Activated effector memory CD4-positive, alpha-beta T cell treated with Interleukin-2 at 50 U/mL for 16 hours (primary cell): ENCODE measurements at places on chromosomes 2 and 18.
A peak's percentile ranks its signal among the peaks of the same experiment; 100 is the strongest.

DNA sequence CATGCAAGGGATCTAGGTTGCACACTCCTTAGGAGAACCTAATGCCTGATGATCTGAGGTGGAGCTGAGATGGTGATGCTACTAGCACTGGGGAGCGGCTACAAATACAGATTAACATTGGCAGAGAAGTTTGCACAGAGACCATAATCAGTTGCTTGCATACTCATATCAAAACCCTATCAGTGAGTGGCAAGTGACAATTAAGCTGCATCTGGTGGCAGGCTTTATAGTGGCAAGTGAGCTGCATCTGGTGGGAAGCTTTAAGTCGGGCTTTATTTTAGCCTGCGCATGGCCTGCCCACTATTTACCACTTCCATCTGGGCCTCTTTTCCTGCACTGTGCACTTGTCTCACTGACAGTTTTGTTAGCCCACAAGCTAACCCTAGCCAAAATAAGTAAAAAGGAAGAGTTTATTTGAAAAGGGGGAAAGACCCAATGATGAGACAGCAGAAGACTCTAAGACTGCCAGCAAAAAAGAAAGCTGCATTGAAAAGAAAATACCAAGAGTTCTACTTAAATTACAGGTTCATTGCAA lies 140.9 kb upstream of the B3GNT2 start:
- DNase-seq: no peak

DNA sequence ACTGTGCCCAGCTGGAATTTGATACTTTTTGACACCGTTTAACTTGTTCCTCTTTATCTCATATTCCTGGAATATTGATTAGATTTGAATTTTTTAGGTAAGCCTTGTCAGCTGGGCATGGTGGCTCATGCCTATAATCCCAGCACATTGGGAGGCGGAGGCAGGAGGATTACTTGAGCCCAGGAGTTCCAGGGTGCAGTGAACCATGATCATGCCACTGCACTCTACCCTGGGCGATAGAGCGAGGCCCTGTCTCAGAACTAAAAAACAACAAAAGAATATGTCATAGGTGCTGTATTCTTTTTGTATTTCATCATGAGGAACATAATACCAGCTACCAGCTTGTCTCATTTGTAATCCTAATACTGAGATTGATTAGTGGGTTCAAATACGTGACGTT lies 90.3 kb downstream of the ZNF532 start:
- no peak for DNase-seq

- DNase-seq: no peak
Measured at GRCh38 chr2:88011011-88011410, 5.3 kb downstream of the RNU2-63P start.

DNA sequence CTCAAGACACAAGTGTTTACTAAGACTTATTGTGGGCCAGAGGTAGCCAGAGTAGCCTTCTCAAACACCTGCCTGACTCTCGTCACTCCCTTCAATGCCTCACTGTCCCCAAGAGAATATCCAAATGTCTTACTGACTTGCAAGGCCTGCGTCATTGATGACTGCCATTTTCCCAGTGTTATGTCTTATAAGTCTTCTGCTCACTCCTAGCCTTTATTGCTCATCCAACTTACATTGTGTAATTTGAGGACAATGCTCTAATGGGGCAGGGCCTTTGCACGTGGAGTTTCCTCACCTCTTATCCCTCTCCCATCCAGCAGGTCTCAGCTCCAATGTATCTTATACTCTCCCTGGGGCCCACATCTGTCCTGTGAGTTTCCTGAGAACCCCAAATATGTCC lies 10.1 kb upstream of the CD226 start:
- no peak for DNase-seq

- no peak for DNase-seq
Measured at GRCh38 chr18:47898055-47898454, 32.4 kb downstream of the SMAD2 start.

- DNase-seq: no peak
Measured at GRCh38 chr2:157468931-157469708, 25.2 kb upstream of the CYTIP start.

- no peak for DNase-seq
Measured at GRCh38 chr2:186327251-186327868, 158.7 kb upstream of the ZC3H15 start.

DNA sequence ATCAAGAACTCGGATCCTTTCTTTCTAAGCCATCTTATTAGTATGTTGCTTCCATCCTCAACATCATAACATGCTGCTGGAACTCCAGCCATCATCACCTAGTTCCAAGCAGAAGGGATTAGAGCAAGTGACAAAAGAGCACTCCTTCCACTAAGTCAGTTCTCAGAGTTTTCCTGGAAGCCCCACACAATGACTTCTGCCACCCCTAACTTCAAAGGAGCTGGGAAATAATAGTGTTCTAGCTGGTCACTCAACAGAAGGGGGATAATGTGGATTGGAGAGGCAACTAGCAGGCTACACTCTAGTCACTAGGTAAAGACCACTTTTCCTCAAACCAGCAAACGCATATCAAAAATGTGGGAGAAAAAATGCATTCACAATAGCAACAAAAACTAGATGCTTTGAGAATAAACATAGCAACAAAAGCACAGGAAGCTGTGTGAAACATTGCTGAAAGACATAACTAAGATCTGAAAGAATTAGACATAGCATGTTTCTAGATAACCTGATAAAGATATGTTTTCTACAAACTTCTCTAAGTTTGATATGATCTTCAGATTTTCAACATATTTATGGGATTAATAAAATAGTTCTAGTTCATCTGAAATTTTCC lies 39.5 kb downstream of the COX7A2L start:
- DNase-seq: no peak

DNA sequence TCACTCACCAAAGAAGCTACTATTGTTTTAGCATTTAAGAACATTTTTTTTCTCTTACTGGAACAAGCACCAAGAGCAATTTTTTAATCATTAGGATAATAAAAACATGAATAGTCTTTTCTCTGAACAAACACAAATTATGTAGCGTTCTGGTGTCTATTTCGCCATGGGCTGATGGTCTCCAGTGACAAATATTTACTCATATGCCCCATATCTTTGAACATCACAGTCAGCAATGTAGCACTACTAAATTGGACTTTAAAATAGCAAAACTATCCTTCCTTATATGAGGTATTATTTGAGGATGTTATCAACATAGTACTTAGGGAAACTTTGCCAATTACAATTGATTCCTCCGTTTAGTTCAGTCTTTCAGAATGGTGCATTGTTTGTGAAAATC lies 1326.0 kb upstream of the ZEB2 start:
- no peak for DNase-seq

DNA sequence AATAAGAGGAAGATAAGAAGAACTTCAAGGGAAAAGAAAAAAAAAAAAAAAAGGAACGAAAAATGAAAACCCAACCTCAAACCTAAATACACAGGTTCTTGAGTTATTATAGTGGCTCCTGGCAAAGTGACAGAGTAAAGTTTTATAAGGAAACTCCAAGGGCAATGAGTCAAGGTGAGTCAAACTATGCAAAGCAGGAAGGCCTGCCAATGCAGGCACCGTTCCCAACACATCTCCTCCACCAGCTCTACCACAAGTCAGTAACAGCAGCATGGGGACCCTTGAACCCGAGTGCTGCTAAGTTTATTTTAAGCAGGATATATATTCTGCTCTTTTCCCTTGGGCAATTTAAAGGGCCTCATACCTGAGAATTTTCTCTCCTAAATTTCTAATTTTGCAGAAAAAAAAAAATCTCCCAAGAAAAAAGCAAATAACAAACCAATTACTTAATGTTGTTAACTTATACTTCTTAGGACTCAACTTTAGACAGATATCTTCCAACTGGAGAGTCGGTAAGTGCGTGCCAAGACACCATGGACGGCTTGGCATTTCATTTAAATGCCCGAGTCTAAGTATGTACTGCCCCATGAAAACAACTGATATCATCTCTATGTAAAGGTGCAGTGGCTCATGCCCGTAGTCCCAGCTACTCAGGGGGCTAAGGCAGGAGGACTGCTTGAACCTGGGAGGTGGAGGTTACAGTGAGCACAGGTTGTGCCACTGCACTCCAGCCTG lies 75.7 kb upstream of the TFCP2L1 start:
- DNase-seq: no peak

- DNase-seq: no peak
Measured at GRCh38 chr2:102063487-102063911, 71.7 kb downstream of the IL1R2 start.

- no peak for DNase-seq
Measured at GRCh38 chr2:64052463-64053241, 33.4 kb upstream of the VPS54 start.

DNA sequence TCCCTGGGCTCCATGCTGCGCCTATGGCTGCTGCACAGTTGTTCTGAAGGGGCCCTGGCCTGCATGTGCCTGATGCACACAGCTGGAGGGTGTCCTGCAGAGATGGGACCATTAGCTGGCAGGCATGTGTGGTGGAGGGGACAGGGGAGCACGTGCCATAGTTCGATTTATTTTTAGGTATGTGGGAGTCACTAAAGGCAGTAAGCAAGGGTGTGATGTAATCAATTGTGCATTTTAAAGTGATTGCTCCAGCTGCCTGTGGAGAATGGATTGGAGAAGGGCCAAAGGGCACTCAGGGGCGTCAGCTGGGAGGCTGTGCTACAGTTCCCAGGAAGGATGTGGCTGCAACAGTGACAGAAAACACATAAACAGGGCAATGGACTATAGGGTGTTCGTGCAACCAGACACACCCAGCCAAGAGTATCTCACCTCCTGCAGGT lies 205.1 kb downstream of the ARL4C start:
- DNase-seq: peak; percentile 51

DNA sequence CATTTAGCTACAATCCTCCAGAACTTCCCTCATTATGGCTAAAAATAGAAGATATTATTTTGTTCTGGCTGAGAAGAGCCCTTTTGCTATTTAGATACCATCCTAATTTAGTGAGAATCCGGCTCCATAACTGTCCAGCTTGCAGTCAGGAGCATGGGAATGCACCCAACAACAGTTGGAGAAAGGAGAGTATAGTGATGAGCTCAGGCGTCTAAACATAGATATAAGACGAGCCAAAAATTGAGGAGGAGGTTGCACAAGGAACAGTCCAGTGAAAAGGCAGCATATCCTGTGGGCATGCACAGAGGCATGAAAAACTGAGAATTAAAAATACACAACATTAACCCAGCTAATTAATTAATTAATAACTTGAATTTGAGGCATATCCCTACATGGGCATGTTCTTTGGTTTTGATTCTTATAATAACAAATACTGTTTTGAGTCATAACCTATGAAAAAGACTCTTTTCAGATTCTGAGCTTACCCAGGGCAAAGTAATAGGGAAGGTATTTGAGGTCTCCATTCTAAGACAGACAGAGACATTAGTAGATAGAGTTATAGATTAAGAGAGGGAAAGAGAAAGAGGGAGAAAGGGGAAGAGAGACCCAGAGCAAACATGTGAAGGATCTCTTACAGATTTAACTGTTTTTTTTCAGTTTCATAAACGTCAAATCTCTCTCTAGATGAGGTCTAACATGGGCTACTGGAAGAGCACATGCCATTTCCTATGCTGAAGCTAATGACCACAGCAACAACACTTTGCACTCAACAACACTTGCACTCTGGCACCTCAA lies 311.2 kb downstream of the OSR1 start:
- DNase-seq: no peak

DNA sequence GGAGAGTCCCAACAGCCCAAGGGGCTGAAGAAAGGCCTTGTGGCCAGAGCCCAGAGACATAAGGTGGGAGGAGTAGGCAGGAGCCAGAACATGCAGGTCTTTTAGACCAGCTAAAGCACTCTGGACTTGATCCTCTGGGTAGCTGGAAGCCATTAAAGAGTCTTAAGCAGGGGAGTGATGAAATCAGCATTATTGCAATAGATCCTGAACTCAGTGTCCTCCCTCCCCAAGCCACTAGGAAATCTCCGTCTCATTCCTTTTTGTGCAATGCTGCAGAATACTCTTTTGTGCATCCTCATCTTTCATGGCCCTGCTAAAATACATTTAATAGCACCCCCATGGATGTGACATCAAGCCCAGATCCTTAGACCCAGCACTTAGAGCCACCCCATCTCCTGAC lies 58.6 kb upstream of the ZCCHC2 start:
- DNase-seq: no peak

- DNase-seq: peak; percentile 74
Measured at GRCh38 chr2:73112913-73113854, at the start of gene RAB11FIP5. Gene RAB11FIP5 (minus strand): TSS chr2:73112948. CDS start chr2:73112777, 171 bp downstream.

DNA sequence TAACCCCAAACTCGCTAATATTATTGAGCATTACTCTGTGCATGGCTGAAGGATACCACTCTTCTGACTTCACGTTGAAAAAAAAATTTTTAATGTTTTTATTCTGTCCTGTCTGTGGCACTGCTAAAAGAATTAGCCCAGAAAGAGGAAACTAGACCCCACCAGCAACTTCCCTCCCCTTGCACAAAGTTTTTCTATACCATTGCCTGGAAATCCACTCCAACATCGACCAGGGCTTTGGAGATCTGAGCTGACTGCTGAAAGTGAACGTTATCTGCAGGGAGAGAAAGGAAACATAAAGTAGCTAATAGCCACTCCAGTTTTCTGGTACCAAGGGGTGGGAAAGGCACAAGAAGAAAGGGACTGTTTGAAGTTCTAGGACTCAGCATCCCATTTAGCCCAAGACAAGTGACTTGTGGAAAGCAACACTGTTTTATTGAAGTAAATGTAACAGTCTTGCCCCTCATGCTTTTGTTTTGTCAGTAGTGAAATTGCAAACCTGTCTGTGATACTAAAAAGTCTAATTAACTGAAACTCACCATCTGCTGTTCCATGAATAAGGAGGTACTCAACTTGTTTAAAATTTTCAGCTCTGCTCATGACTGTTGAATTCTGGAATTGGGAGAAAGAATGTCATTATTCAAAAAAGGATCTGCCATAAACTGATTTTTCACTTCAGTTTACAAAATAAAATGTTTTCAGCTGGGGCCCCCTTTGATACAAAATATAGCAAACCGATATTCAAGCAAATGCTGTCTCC lies 79.1 kb downstream of the DPP4 start:
- no peak for DNase-seq

GRCh38 chr2:167962436-167963226 lies 284.8 kb downstream of the STK39 start:
- no peak for DNase-seq
